ENCODE measurements at places on chromosomes 4 and X.

DNA sequence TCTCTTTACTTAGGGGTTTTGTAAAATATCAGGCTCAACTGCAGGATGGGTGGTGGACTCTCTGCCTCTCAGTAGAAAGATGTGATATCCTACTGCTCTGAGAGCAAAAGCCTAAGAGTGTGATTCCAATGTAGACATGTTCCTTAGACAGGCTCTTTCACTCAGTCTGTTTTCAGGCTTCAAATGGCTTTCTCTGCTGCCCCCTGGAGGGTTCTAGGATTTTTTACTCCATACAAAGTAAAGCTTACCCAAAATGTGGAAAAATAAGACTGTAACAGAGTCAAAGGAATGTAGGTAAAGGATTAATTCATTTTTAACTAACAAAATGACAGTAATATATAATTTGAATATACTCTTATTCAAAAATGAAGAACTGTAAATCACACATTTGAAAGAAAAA, 32.1 kb downstream of the ZGRF1 start:
- DNase-seq = peak; percentile 38

GRCh38 chr4:26503844-26504243, 13.6 kb upstream of the CCKAR start:
- no peak for DNase-seq

DNA sequence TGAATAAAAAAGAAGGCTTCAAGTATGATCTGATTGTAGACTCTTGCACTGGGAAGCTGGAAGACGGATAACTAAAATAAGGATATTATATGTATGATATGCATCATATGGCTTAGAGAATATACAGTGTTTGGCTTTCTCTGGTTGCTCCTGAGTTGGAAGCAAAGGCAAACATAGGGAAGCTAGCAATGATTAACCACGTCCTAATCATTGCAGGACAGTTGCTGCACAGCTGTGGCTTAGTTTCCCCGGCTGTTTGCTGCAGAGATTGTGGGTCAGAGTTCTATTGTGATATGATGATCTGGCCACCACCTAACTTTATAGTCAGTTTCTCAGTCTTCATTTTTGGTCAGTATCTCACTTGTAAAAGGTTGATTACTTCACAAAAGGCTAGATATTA, 36.3 kb upstream of the PARM1 start:
- no peak for DNase-seq

GRCh38 chrX:86148024-86148511, at the start of gene DACH2:
Gene DACH2, plus strand, starts transcription at chrX:86148451.
- DNase-seq = no peak

GRCh38 chr4:134879019-134879418, 677.4 kb upstream of the PABPC4L start:
- no peak for DNase-seq

DNA sequence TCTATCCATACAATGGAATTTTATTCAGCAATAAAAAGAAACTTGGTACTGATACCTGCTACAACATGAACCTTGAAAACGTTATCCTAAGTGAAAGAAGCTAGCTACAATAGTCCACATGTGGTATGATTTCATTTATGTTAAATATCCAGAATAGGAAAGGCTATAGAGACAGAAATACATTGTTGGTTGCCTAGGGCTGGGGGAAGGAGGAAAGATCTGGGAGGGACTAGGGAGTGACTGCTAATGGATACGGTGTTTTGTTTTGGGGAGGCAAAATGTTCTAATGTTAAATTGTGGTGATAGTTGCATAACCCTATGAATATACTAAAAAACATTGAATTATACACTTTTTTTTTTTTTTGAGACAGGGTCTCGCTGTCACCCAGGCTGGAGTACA, 141.1 kb upstream of the ARX start:
- no peak for DNase-seq
